Kidney tubule cell (primary cell): ENCODE measurements at places on chromosomes 1 and 21.

DNA sequence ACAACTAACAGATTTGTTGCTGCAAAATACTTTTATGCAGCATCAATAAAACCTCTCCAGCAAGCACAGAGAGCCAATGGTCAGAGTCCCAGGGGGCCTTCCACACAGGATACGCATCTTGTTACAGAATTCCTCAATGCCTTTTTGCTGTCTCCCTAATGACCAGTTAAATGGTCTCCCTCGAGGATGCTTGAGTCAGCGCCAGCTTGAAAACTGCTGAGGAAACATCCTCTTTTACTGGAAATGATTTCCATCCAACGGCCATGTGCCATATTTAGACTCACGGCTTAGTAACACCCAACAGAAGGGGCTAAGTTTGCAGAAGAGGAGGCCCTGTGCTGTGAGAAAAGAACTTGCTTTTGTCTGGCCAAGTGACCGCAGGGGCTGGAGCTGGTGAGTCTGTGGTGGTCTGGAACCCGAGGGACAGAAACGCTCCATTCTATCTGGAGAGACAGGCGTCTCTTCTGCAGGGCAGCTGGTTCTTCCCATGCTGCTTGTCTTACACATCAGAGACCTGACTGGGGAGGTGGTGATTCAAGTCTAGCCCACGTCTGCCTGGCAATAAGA lies 496.4 kb downstream of the SETD4 start:
- DNase-seq = no peak

GRCh38 chr1:27760426-27760825 lies 12.6 kb upstream of the STX12 start:
- no peak for DNase-seq

DNA sequence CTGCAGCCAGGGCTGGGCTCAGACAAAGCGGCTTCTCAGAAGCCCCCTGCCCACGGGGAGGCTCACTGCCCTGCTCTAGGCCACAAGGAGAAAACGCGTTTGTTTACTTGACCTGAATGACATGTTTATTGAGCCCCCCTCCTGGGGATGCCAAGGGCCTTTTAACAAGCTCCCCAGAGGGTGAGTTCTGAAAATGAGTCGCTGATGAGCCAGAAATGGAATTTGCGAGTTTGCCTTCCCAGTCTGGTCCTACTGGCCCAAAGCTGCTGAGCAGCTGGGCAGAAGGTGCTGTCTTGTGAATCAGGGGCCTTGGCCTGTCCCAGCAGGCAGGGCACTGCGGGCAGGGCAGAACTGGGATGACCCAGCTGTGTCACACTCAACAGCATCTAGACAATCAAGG lies 120.6 kb downstream of the SYF2 start:
- no peak for DNase-seq

DNA sequence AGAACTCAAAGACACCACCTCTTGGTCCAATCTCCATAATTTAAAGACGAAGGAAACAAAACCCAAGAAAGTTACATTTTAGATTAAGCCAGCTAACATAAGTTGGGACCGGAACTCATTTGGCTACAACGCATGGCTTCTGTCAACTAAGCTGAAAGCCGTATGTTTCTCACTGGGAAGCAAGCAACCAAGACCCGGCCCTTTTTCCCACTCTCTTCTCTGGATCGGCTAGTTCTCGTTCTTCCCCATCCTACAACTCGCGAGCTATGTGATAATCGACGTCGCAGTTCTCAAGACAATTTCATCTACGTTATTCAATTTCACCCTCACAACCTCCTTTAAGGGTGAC lies 601 bp downstream of the CCT8 start:
- DNase-seq = peak; percentile 34

DNA sequence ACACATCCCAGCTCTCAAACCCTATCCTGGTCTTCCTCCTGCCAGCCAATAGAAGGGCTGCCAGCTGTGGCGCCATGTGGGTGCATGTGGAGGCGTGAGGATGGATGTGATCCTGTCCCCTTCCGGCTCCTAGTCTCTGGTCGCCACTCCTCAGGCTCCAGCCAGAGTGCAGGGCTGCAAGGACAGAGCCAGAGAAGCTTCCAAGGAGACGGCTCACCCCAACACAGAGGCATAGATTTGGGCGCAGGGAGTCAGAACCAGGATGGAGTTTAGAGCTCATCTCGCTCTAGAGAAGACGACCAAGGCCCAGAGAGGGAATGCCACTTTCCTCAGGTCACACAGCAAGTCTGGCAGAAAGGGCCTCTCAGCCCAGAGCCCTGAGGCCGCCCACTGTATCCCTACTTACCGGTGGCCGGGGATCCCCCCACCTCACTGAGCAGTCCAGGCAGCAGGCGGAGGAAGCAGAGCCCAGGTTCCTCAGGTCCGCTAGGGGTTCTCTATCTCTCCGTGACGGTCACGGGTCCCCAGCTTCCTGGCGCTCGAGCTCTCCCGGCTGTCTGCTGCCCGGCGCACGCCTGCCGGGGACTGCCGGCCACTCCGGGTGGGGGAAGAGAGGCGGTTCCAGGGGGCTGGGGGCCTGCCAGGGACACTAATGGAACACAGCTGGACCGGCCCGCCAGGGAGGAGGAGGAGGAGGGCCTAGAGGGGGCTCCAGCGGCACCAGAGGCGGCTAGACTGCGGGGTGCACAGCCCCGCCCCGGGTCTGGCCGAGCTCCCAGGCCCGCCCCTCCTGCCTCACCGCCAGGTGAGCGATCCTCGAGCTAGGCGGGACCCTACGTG lies at the start of gene COL16A1:
Gene COL16A1, minus strand, starts transcription at position 587 of the 840 bp plus-strand sequence. CDS start 1,824 bp downstream, outside the sequence.
- DNase-seq = peak; percentile 43

DNA sequence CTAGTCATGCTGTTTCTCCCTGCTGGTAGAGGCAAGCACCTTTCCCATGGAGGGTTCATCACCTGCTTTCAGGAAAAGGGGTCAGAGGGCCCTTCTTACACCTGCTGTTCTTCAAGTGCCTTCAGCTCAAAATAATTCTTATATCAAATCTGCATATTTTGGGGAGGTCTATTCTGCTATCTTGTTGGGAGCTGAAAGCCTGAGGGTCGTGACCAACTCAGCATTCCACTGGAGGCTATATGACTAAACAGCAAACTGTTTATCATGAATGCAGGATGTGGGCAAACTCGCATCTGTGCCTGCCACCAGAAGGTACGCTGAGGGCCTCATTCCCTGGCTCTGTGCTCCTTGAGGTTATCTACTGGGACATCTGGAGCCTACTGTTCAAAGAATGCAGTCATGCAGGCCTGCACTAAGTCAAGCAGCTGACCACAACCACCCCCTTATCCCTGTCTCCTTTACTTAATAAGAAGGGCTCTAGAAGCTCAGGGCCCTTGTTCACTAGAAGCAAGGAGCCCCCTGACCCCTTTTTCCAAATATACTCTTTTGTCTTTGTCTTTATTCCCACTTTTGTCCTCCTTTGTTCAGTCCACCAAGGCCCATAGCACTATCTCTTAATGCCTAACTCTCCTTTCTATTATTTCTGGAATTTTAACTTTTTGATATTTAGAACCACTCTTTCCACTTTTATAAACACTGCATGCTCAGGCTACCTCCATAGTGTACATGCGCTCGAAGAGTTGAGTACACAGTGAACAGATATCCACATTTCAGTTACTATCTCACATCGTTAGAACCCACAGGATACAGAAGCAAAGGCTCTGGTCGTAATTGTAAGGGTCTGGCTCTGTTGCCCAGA lies 4.5 kb upstream of the TRIM17 start:
- peak; percentile 11 for DNase-seq

DNA sequence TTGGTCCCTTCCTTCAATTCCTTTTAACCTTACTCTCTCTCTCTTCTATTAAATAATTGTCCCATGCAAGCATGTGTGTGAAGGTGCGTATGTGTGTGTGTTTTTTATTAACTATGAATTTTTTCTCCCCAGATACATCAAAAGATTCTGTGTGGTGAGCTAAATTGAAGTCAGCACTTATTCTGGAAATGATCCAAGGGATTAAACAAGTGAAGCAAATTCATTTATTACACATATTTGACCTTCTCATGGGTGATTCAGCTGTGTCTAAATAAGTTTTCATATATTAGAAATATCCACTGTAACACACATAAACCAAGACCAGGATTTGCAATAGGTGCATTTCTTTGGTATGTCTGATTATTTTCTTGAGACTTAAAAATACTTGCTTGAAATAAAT lies 24.3 kb downstream of the CHODL start:
- DNase-seq = no peak

DNA sequence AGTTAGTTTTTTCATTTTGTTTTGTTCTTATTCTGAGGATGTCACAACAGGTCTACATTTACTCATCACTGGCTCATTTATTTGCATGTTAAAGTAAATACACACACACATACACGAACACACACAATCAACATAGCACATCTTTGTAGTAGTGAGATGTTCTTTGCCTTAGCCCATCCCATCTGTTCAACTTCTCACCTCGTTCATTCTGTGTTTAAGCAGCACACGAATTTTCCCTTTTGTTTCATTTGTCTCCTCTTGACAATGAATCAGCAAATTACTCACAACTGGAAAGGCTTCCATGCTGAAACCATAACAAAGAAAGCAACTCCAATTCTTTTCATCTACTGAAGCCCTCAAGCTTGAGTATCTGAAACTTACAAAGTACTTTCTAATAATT lies 133.3 kb upstream of the CHRM3 start:
- DNase-seq = no peak

- no peak for DNase-seq
Measured at GRCh38 chr1:9024837-9025236, 1.4 kb downstream of the SLC2A7 start.

DNA sequence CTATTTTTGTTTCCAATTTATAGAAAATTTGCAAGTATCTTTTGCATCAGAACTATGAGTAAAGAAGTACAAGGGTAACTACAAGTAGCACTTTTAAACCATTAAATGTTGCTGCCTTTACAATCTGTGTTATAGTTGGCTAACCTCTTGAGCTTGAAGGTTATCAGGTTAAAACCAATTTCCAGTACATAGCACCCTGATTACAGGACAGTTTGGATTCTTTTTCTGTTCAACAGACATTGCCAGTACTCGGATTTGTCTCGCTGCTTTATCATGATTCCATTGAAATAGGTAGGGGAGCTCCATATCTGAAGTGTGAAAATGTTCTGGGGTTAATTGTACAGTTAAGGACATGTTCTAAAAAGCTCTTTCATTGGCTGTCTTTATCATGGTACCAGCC lies 40.0 kb downstream of the MIA3 start:
- DNase-seq = no peak
